ENCODE measurements at places on chromosomes 5 and 9.
A peak's percentile ranks its signal among the peaks of the same experiment; 100 is the strongest.

GRCh38 chr5:16806711-16807546, 129.2 kb downstream of the MYO10 start:
- no peak for DNase-seq

DNA sequence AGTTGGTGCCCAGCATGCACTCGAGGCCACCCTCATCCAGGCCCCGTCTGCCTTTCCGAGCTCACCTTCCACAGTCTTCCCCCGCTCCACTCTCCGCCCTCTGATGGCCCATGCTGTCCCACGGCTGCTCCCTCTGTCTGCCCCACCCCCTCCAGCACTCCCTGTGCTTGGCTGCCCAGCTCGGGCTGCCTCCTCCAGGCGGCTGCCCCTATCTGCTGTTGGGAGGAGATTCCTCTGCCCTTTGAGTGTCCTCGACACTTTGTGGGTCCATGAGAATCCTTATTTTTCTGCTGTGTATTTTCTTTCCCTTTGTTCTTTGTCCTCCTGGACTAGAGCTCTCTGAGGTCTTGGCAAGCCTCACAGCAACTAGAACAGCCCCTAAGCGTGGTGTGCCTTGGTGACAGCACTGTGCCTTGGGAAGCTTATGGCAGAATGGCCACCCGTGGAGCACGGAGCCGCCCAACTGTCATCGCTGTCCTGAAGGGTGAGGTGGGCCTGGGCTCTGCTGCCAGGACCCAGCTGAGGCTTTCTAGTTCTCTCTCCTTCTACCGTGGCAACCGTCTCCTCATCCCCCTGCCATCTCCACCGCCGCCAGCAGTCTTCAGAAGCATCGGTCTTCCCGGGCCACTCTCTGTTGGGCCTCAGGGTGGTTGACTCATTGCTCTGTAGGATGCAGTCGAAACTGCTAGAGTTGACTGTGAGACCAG, 5.2 kb downstream of the NTMT1 start:
- no peak for DNase-seq

GRCh38 chr5:174282391-174282790, 236.9 kb downstream of the NSG2 start:
- DNase-seq: no peak

GRCh38 chr5:168528521-168529373, at the start of gene FBLL1:
Gene FBLL1, plus strand, starts transcription at chr5:168529305. Its CDS starts 200 bp downstream, at chr5:168529505.
- peak; percentile 50 for DNase-seq

GRCh38 chr5:147398860-147399259, 111.0 kb downstream of the DPYSL3 start:
- DNase-seq: no peak

GRCh38 chr5:79811081-79811480, 121.4 kb downstream of the CMYA5 start:
- DNase-seq: no peak

DNA sequence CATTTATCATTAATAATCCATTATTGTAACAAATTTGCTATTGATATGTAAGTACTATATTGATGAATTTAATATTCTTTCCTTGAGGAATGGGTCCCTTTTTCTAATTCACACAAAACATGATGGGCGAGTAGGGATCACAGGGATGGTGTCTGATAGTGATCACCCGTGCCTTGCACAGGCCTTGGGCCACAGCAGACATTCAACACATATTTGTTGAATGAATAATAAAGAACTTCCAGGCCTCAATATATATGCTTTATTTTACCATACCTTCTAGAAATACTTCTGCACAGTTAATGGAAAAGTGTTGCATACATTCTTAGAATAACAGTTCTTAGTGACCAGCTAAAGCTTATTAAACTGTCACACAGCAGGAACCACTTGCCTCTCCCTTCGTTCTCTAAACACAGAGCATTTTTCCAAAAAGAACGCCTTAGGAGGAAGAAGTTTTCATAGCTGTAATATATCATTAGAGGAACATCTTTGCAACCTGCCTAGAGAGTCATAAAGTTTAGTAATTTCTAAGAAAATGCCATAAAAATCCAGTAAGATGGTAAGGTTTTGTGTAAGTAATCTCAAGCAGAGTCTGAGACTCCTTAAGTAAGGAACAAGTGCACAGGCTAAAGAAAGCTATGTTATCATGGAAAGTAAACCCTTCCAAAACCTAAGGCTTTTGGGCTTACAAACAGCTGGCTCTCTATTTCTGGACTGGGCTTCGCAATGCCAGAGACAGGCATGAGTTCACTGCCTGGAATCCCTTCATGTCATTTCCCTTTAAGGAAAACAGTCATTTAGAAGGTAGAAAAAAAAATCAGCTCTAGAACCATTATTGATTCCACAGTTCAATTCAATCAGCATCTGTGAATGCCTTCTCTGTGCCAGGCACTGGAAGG, 17.7 kb downstream of the TTLL11 start:
- DNase-seq: no peak

GRCh38 chr9:135240871-135241311, 153.4 kb downstream of the OLFM1 start:
- no peak for DNase-seq

DNA sequence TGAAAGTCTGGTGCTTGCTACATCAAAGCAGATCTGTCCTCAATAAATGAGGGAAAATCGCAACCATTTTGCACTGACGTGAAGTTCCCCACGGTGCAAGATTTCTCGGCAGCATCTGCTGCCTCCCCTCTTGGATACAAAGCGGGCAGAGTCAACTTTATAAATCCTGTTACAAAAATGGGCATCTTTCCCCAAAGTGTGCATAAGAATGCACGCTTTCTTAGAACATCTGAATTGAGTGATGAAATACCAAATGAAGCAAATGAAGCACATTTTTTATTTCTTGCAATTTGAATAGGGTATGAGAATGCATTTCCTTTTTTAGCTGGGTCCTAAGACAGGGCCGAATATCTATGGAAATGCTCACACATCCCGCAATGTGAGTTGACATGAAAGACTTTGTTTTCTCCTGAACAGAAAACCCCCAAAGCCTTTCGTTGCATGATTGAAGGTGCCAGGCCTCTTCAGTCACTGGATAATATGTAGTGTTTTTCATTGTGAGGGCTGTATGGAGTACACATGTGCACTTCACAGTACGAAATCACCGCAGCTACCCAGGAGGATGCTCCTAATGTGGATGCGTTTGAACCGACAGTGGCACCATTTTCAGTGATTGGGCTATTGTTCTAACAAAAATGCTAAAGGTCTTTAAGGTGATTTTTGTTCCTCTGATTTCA, 19.6 kb upstream of the MAPKAP1 start:
- no peak for DNase-seq

DNA sequence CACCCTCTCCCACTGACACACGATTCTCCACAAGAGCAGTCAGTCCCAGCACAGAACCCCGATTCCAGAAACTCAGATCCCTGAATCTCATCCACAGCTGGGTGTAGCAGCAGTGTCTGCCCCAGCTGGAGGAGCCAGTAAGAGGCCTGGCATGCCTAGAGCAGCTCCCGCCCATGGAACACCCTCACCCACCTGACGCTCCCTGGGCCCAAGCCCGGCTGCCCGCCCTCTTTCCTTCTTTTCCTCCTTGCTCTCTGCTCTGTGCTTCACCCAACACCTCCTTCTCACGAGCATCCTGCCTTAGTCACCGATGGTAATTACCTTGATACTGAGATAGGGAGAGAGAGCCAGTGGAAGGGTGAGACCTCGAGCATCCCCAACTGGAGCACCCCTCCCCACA, 8.7 kb downstream of the PCDH1 start:
- DNase-seq: no peak

DNA sequence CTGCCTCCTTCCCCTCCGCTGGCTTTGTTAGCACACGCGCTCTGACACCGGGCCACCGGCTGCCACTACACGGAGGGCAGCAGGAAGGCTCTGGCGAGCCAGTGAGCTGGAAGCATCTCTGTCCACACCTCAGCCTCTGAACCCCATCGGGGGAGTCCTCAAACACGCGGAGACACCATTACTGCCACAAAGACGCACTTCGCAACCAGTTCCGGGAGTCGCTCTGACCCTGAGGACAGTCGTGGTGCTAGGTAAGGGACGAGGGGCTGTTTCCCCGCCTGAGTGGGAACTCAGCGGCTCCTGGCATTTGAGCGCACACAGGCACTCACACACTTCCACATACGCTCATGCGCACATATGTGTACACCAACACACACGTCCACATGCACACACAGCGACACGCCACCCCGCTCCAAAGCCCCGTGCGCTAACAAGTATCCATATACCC, 160.0 kb downstream of the C9orf152 start:
- DNase-seq: peak; percentile 72

DNA sequence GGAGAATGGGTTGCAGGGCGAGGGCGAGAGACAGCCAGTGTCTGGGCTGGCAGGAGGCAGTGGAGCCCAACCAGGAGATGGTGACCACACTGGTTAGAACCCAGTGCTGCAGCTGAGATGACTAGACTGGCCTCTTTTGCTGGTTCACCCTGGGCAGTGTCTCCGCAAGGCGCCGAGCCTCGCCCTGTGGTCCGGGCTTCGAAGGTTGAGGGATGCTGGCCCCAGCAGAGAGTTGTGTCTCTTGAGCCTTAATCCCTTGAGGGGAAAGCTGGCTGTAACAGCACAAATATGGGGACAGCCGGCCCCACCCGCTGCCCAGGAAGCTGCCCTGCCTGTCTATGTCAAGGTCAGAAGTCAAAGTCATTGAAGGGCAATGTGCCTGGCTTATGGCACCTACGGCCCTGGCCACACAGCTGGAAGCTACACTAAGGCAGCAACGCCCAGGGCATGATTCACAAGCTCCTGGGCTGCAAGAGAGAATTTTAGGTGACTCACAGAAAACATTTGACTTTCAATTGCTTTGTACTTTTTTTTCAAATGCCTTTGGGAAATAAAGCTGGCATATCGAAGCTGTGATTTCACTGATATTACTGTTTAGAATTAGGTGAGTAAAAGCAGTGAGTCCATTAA, 33.3 kb downstream of the NKX2-5 start:
- peak; percentile 22 for DNase-seq

DNA sequence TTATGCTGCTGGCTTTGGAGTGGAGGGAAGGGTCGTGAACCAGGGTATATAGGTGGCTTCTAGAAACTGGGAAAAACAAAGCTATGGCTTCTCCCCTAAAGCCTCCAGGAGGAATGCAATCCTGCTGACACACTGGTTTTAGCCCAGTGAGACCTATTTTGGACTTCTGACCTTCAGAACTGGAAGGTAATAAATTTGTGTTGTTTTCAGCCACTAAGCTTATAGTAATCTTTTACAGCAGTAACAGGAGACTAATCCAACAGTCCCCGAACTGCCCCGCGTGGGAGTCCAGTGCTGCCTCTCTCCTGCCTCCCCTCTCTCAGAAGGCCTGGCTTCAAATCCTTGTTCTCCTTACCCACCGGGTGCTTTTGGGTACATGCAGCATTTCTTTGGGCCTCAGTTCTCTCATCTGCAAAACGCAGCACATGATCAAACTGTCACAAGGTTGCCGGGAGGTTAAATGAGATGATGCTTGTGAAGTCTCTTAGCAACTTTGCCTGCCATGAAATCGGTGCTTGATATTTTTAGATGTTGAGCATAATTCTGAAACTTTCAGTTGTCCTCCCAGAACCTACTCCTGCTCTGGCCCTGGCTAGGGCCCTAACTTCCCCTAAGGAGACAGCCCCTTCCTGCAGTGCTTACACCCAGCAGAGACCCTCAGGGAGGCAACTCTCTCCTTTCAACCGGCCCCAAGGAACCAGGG, 127.3 kb upstream of the BOD1 start:
- DNase-seq: no peak

- DNase-seq: no peak
These were observed 161.5 kb downstream of the SEC61B start for GRCh38 chr9:99383536-99383935.

DNA sequence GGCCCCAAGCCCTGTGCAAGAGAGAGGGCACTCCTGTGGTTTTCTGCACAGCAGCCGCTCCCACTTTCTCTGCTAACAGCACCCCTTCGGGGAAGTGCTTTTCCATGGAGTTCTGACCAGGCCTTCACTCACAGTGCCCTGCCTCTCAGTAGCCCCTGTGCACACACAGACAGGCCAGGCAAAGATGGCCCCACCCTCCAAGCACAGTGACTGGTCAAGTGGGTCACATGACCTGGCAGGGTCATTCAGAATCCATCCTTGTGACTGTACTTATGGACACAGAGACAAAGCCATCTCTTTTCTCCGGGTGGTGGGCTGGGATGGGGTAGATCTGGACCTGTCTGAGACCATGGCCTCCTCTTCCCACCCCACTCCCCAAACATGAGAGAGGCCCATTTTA, 82.5 kb downstream of the PSD2 start:
- DNase-seq: no peak

GRCh38 chr5:78232163-78232562, 62.3 kb downstream of the AP3B1 start:
- no peak for DNase-seq

- DNase-seq: no peak
These were observed at the start of gene DND1 for GRCh38 chr5:140673187-140673976. Gene DND1, minus strand, starts transcription at chr5:140673576. Its CDS starts 34 bp downstream, at chr5:140673542.

DNA sequence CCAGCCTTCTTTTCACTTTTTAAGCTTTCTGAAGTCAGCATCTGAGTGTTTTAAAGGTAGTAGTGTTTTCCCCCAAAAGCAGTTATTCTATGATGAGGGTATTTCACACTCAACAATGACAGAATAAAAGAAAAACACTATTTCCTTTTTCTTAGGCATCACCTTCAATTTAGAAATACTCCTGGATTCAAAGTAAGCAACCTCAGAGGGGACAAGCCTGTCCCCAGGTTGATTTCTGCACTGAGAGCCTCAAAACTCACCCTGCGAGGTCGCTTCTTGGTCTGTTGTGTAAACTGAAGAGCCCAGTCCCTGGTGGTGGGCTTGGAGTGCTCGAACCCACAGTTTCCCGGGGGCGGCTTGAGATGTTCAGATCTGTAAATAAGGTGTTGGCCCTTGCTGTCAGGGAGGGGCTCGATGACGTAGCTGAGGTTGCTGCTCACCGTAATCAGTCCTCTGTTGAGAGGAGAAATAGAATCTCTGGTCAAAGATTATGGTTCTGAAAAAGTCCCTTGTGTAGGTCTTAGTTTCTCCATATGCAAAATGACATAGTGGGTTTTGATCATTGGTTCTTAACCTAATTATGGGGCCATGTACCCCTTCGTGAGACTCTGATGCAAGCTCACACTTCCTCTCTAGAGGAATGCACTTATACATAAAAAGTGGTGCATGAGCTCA, 55.9 kb downstream of the ADAM19 start:
- DNase-seq: no peak

DNA sequence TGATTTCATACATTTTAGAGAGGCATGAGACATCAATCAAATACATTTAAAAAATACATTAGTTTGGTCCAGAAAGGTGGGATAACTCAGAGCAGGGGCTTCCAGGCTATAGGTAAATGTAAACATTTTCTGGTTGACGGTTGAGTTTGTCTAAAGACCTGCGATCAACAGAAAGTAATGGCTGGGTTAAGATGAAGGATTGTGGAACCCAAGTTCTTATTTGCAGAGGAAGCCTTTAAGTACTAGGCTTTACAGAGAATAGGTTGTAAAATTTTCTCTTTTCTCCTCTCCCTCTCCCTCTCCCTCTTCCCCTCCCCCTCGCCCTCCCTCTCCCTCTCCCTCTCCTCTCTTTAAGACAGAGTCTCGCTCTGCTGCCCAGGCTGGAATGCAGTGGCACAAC, 50.8 kb downstream of the PTTG1 start:
- no peak for DNase-seq

GRCh38 chr9:37061768-37062167, 27.7 kb upstream of the PAX5 start:
- DNase-seq: no peak
